ENCODE measurements at places on chromosomes 11 and 22.

- DNase-seq: no peak
Measured at GRCh38 chr11:133047036-133047770, 485.1 kb downstream of the OPCML start.

DNA sequence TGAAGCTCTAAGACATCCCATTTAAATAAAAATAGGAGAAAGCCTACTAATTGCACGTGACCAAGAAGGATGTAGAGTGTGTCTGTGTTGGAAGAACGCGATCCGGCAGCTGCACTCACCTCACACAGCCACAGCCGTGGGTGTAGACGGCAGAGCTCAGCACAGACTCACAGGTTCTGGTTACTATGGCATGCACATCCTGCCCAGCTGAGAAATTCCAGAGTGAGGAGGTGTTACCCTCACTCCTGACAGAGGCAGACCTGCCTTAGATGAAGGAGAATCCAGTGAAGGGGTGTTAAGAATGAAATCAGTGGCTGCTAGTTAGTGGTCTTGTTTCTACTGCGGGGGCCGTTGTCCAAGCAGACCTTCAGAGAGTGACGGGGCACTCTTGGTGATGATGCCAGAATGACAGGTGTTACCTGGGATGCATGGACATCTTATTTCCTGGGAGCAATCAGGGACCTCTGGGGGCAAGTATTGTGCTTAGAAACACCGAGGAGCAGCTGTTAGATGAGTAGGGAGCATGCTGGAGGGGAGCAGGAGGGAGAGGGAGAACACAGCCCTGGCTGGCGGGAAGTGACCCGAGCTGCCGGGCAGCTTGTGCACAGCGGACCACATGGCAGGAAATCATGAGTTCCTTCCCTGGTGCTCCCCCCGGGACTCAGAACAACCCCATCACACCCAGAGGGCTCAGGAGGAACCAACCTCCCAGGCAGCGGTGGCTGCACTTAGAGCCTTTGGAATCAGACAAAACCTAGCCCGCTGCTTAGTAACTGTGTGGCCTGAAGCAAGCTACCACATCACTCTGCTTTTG, 12.3 kb downstream of the KCNJ5 start:
- peak; percentile 59 for DNase-seq

- DNase-seq: no peak
Measured at GRCh38 chr11:89436071-89436470, 55.1 kb downstream of the NOX4 start.

DNA sequence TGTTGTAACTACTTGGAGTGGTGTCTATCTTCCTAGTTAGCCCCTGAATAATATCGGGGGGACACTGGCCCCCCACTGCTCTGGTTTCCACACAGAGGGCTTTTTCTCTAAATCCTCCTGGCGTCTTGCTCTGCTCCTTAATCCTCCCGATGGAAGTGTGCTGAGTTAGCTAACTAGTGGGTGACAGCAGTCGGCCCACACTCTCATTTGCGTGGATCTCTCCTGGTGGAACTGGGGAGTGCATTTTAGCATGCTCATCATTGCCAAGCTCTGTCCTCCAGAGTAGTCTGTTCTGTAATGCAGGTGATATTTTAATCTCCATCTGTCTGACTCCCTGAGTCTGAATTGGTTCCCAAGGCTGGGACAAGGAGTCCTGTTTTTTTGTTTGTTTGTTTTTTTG, 46.1 kb upstream of the RASSF10 start:
- DNase-seq: no peak

DNA sequence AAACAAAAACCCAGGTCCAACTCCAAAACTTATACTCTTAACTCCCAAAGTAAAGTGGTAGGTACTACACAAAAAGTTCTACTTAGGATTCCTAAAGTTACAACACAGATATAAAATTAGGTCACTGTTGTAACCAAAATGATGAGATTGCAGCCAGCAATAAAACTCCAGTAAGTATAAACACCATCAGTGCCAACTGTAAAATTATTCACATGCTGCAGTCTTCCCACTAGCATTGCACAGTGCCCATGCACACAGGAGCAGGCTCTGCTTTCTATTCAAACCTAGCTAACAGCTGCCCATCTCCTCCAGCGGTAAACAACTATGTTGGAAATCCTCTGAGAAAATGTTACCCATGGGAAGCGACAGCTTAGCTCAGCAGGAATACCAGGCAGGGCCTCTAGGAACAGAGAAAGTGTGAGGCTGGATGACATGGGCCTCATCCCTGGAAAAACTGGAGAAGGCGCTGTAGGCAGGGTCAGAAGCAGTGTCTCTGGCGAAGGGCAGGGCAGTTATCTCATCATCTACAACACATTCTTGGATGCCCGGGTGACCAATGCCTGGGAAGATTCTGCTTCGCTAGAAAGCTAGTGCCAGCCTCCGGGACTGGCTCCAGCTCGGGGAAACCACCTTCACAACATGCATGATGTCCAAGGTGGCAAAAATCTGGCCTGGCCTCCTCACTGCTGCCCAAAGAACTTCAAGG, 9.1 kb downstream of the CPT1A start:
- DNase-seq: no peak

GRCh38 chr22:27557286-27558008, 244.1 kb downstream of the MN1 start:
- no peak for DNase-seq

DNA sequence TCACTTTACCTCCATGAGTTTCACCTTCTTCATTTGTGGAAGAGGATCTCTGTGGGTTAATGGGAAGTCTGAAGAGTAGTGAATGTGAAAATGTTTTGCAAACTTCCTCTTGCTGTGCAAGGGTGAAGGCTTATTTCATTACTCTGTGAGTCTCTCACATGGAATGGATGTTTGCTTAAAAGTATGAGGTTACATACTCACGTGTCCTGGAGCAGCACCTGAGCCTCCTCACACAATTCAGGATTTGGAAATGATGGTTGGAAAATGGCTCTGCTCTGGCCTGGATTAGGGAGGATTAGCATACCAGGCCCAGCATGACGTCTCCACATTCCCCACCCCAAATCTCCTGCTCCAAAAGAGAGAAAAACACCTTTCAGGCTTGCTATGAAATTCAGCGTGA, 4.8 kb downstream of the GRAMD1B start:
- DNase-seq: no peak

GRCh38 chr11:2833051-2833715, 52.4 kb downstream of the CDKN1C start:
- no peak for DNase-seq

DNA sequence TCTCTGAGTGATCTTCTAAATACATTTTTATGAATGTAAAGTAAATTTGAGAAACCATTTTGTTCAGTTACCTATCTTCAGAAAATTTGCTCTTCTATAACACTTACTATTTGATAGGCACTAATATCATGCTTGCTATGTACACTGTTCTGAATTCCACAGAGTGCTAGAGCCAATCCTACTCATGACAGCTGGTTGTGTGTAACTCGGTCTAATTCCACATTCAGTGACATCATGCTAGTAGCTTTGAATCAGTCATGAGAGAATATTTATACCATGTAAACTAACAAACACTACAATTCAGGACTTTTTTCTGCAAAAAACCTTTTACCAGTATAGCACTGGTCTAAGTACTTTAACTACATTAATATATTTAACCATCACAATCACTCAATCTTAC, 902.9 kb downstream of the DLG2 start:
- no peak for DNase-seq

DNA sequence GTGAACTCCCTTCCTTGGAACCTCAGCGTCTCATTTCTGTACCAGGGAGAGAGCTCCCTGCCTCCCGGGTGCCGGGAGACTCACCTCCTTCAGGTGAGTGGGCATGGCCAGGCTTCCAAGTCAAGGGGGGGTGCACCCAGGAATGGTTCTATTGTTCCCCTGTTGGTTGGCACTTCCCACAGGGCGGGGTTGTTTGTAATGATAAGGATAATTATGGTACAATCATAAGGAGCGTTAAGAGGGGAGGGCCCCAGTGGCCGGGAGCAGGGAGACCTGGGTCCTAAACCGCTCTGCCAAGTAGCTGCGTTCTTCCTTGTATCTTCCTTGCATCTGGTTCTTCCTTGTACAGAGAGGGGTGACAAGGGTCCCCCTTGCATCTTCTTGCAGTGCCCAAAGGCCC, 79.1 kb downstream of the LRRC32 start:
- DNase-seq: no peak

DNA sequence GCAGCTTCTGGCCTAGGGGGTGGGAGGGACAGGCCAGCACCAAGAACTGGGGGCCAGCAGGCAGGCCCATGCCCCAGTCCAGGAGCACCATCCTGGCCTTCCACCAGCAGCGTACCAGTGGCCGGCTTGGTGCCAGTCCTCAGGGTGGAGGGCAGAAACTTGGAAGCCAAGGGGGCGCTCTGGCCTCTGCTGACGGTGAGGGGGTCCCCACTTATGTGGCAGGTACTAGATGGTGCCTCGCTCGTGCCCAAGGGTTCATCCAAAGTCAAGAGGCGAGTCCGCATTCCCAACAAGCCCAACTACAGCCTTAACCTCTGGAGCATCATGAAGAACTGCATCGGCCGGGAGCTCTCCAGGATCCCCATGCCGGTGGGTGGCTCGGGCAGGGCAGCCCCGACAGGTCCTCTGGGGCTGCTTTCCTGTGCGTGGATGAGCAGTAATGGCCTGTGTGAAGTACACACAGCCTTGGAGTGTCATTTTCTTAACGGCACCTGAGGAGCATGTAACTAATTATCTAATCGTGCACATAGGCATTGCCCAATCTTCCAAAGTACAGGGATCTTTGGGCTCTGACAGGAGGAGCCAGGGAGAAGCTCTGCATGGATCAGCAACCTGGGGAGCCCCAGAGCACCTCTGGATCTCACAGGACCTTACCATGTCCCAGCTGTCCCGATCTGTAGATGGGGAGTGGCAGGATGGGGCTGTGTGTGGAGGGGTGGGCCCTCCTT, 79.1 kb downstream of the MORC2 start:
- DNase-seq: peak; percentile 14

DNA sequence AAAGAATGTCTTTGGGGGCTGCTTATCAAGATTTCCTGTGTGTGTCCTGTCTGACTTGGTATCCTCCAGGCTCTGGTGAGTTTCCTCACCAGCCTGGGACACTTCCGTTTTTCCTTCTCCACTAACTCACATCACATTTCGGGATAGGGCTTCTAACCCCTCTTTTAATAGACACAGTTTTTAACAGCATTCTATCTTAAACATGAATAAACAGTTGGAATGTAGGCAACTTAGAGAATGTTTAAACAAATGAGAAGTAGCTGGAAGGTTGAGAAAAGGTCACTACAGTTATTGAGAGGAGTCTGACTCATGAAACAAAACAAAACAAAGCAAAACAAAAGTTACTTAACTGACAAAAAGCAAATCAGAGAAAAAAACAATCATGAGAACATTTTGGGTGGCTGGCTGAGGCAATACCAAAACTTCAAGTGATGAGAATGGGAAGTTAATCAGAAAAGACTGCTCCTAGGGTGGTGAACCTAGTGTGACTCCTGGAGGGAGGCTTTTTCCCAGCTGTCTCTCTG, 64.7 kb upstream of the CTSC start:
- no peak for DNase-seq

GRCh38 chr11:73223998-73224730, 6.1 kb downstream of the P2RY2 start:
- DNase-seq: peak; percentile 24

DNA sequence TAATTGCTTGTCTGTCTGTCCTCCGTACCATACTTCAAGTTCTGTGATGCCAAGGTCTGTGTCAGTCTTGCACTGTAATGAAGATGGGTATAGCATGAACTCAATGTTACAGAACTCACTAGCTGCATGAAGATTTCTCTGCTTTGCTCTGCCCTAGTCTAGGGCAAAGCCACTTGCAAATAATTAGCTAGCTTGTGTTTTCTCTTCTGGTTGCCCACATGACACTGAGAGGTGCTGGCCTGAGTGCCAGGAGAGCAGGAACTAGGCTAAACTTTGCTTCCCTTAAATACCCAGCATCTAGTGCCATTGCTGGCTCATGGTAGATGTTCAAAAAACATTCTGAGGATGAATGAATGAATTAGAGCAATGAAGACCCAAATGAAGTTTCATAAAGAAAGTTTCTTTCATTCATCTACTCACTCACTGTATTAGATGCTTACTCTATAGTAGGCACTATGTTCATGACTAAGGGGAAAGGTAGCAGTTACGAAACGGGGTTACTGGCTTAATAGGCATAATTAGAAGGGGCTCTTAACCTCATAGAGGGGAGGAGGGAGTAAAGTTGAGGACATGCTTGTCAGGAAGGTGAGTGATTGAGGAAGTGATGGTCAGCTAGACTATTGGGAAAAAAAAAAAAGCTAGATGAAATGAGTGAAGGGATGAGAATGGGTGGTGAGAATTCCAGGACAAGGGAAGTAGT, 4.4 kb upstream of the ENDOD1 start:
- DNase-seq: no peak

- no peak for DNase-seq
Measured at GRCh38 chr11:90510839-90511238, 288.0 kb upstream of the CHORDC1 start.

DNA sequence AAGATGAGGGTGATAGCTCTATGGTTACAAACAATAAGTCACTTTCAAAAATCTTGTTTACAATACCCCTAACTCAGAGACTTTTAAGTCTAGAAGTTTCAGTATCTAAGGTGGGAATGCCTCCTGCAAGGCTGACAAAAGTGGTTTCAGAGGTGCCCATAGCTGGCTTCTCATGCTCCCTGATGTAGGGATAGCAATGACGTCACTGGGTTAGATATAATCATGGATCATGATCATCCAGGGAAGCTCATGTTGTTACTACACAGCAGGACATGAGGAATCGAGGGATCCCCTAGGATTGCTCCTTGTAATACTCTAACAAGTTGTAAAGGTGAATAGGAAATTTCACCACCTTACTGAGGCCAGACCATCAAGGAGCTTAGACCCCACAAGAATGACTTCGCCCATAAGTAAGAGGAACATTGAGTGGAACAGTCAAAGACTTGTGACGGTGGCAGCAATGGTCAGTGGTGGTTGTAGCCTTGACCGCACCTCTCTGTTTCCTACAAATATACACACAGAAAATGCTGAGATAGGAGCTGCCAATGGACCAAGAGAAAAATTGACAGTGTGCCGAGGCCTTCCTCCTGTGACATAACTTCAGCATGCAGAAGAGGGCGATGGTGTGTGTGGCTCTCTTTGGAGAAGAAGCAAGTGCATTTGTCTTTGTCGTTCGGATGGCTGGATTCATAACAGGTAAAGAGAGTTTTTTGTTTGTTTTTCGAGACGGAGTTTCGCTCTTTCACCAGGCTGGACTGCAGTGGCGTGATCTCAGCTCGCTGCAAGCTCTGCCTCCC, 15.6 kb downstream of the APOL4 start:
- DNase-seq: no peak

DNA sequence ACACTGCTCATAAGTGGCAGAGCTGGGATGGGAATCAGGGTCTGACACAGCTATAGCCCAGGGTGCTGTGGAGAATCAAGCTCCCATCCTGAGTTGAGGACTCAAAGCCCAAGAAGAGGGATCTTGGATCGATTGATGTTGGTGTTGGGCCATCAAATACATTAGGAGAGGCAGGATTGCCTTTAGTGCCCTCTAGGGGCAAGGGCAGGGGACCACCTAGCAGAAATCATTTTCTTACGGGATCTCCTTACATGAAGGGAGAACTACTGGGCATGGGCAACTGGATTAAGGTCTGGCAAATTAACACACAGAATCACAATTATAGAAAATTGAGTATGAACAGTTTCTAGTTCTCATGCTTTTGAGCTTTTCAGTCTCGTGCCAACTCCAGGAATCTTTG, 24.9 kb upstream of the EMSY start:
- DNase-seq: no peak
